ENCODE measurements at places on chromosomes 5 and 9.

GRCh38 chr5:25515525-25515924 is 870.7 kb upstream of the CDH10 start:
- DNase-seq = no peak

GRCh38 chr5:78515670-78516069 is 132.9 kb downstream of the LHFPL2 start:
- no peak for DNase-seq

DNA sequence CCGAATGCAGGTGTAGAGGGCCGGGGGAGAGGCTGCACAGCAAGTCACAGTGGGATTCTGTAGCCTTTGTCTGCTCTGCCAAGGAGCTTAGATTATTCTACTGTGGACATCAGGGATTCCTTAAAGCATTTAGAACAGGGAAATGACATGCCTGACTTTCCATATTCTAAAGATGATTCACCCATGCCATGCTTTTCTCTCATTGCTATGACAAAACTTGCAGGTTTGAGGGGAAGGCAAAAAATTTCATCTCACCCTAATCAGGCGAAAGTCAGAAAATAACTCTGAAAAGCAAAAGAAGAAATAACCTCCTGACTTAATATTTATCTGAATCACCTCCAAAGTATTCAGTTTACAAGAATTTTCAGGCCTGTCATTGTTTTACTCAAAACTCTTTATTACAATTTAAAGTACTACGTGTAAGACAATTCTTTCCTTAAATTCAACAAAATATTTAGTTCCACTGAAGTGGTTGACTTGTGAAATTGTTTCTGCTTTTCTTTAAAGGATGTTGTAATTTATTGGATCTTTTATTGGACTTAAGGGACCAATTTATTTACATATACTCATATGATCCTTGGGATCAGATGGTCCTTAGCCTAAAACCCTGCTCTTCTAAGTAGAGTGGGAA is 30.0 kb upstream of the GAS1 start:
- no peak for DNase-seq

DNA sequence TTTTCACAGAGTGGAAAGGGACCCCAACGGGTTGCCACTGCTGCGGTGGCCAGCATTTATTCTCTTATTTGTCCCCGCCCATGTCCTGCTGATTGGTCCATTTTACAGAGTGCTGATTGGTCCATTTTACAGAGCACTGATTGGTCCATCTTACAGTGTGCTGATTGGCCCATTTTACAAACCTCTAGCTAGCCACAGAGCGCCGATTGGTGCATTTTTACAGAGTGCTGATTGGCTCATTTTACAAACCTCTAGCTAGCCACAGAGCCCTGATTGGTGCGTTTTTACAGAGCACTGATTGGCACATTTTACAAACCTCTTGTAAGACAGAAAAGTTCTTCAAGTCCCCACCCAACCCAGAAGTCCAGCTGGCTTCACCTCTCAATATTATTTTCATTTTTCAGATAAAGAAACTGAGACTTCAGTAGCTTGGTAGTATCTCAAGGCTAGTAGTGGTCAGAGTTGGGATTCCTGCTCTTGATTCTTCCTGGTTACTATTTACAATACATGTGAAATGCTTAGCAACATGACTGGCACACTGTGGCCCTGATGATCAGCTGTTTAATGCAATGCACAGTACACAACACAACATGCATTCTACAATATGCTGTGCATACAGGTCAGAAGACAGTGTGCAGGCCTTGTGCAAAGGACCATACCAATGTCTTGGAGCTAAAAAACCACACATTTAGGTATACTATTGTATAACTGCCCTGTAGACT is 63.6 kb upstream of the BOD1 start:
- no peak for DNase-seq

DNA sequence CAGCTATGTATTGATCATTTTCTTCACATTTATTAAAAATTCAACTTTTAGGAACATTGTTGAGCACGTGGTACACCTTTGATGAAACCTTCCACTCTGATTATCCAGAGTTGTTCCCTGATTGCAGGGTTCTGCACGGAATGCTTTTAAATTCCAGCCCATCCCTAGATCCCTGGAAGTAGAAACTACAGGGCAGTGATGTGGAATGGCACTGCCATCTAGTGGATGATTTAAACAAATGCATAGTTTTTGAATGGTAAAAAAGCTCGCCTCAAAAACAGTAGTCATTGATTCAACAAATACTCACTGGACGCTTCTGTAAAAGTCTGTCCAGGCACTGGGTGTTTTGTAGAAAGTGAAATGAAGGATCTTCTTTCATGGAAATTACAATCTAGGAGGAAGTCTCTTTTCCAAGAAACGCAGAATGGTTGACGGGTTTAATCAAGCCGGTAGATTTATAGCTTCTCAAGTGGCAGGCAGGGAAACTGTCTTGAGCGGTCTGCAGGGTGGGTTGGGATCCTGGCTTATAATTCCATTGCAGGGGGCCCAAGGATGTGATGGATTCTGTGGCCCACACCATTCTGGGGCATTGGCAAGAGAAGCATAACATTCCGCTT is 118.4 kb downstream of the ARHGAP26 start:
- DNase-seq = no peak

- DNase-seq = no peak
These were observed 20.2 kb upstream of the WHRN start for GRCh38 chr9:114525513-114525912.

GRCh38 chr5:142655339-142656267 is 30.3 kb downstream of the FGF1 start:
- DNase-seq = peak; percentile 76

DNA sequence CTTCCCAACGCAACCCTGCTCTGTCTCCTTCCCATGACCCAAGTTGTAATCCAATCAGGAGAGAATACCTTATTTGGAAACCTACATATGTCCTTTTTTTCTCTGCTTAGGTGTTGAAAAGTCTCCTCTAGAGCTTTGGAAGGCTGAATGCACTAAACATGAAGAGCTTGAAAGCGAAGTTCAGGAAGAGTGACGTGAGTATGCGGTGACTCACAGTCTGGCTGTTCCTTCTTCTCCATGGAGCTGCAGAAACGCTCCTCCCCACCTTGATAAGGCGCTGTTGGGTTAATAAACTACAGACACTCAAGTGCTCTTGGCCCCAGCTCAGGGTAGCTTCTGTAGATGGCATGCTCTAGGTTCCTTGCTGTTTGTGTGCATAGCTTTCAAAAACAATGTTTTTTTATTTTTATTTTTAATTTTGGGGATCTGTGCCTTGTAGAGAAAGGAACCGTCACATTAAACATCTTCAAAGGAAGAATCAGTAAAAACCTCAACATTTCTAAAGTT is 30.7 kb downstream of the RAI14 start:
- DNase-seq = no peak

- no peak for DNase-seq
These were observed 173.7 kb downstream of the DAB2IP start for GRCh38 chr9:121825031-121825691.

DNA sequence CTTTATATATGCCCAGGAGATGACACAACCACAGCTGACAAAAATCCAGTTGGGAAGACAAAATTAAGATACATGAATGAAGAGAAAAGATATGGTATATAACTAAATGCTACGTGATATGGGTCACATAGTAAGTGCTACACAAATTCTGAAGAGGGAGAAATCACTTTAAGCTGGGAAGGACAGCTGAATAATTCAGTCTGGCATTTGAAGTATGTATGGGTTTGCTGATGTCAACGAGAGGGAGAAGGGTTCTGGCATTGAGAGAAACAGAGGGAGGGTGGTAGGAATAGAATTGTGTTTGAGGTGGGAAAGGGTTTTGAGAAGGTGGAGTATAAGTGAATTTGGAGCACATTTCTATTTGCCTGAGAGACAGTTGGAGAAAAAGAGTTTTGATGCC is 6.7 kb upstream of the SLIT3 start:
- DNase-seq = no peak

- no peak for DNase-seq
These were observed 10.5 kb downstream of the NR2F1-AS1 start for GRCh38 chr5:93570294-93571113.

- DNase-seq = no peak
These were observed 36.4 kb downstream of the C6 start for GRCh38 chr5:41176952-41177351.

DNA sequence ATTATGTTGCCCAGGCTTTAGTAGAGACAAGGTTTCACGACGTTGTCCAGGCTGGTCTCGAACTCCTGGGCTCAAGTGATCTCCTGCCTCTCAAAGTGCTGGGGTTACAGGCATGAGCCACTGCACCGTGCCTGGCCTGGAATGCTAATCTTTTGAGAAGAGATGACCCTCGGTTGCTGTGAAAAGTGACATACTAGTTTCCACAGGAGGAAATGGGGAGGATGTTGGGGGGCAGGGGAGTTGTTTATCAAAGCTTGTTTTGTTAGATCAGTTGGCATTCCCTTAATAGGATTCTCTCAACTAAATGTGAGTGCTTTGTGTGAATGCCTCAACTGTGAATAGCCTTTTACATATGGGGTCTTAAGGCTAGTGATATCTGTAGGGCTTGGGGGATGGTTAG is 16.4 kb upstream of the MATR3 start:
- no peak for DNase-seq

- no peak for DNase-seq
These were observed 12.7 kb upstream of the C1QTNF3 start for GRCh38 chr5:34055667-34056066.

GRCh38 chr5:58450018-58450417 is 9.9 kb downstream of the PLK2 start:
- no peak for DNase-seq

DNA sequence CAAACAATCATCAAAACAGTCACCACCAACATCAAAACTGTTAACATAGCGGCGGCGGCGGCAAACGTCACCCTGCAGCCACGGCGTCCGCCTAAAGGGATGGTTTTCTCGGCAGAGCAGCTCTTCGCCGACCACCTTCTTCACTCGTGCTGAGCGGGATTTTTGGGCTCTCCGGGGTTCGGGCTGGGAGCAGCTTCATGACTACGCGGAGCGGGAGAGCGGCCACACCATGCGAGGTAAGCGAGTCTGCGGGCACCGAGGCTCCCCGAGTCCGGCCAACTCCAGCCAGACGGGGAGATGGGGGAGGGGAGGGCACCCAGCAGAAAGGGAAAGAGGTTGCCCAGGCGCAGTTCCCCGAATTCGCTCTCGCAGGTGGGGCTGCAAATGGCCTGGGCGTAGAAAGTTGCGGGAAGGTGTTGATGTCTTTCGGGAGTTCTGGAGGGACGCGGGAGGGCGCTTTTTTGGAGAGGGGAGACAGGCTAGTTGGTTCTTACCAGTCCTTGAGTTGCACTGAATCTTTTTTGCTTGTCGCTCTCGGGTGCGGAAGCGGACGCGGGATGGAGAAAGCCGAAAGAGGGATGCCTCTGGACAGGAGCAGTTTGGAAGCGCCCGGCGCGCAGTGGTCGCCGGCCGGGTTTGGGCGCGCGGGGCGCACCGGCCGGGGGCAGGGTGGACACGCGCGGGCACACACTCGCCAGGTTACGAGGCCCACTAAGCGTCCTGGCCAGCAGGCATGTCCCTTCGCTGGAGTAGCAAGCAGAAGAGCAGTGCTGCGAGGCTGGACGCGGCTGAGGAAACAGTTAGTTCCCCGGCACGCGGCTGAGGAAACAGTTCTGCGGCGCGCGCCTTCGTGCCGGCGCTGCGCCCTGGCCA is 849 bp downstream of the RORB start:
- DNase-seq = peak; percentile 30

GRCh38 chr5:128649192-128649591 is 111.1 kb upstream of the FBN2 start:
- DNase-seq = no peak

- no peak for DNase-seq
These were observed 412.1 kb downstream of the CYLC2 start for GRCh38 chr9:103407260-103407659.

DNA sequence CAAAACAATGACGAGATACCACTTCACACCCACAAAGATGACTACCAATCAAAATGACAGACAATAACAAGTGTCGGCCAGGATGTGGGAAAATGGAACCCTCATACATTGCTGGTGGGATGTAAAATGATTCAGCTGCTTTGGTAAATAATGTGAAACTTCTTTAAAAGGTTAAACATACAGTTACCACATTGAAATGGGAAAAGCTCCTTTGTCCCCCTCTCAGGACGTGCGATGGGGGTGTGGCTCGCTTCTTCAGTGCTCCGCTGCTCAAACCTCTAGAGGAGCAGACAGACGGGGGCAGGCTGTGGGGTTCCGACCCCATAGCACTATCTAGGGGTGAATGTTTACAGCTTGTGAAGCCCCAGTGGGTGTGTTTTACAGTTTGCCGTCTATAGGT is 8.0 kb upstream of the PLPP6 start:
- DNase-seq = no peak

- DNase-seq = no peak
These were observed 33.2 kb downstream of the YTHDC2 start for GRCh38 chr5:113546703-113547183.

- no peak for DNase-seq
These were observed 66.8 kb downstream of the BNC2 start for GRCh38 chr9:16803648-16804047.

DNA sequence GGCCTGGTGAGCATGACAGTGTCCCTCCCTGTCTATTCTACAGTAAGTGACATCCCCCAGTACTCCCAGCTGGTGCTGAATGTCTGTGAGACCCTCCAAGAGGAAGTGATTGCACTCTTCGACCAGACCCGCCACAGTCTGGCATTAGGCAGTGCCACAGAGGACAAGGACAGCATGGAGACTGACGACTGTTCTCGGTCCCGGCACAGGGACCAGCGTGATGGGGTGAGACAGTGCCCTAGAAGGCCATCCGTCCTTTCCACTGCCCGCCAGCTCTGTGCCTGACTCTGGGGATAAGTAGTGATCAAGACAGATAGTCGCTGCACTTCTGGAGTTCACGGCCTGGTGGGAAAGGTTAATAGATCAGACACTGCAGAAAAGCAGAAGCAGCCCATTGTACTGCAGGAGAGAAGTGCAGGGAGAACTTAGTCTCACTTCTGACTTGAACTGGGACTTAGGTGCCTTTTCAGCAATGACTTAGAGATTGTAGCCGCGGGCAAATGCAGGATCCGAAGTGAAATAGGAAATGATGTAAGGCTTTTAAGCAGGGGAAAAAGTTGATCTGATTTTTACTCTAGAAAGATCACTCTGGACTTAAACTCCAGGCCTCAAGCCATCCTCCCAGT is 28.4 kb downstream of the SH3GLB2 start:
- no peak for DNase-seq

GRCh38 chr9:107547303-107547702 is 57.7 kb upstream of the KLF4 start:
- no peak for DNase-seq

- no peak for DNase-seq
These were observed 934.4 kb downstream of the MAT2B start for GRCh38 chr5:164439799-164440198.

DNA sequence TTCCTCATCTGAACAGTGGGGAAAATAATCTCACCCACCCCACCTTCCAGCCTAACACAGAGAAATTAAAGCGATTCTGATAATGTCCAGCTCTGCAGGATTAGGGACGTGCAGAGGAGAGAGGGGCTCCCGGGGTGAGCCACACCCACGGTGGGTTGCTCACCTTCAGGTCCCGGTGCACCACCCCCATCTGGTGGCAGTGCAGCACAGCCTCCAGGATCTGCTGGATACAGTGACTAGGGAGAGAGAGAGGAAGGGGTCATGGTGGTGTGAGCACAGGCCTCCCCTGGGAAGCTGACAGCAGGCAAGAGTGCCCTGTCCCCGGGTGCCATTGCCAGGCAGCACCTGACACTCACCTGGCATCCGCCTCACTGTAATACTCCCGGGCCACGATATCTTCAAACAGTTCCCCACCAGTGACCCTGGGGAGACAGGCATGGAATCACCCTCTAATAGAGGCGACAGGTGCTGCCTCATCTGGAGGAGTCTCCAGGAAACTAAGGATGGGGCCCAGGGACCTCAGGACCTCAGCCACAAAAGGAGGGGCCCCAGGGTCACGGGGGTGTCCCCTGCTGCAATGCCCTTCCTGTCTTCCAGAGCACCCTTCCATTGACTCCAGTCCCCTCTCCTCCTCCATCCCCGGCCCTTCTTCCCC is 33.0 kb downstream of the CAMK2A start:
- DNase-seq = no peak
